ENCODE measurements at places on chromosomes 1 and 21. TPM values are rescaled to one million over a fixed set of nuclear protein-coding genes. Genes with fewer than 3 reads are reported as not detected.

DNA sequence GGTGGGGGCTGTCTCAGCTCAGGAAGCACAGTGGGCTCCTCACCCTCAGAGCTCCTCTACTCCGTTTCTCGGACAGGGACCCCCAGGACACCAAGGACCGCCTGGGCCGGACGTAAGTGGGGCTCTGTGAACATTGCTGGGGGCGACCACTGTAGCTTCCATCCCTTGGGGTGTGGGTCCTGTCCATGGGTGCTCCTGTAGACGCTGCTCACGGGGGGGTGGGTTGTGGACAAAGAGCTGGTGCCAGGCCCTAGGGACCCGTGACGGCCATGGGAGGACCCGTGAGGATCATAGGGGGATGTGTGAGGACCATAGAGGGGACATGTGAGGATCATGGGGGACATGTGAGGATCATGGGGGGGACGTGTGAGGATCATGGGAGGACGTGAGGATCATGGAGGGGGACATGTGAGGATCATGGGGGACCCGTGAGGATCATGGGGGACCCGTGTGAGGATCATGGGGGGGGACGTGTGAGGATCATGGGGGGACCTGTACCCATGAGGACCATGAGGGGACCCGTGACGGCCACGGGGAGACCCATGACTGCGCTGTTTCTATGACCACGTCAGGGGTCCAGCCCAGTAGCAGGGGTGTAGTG is 18.1 kb downstream of the COL6A1 start:
- DNase-seq = no peak

GRCh38 chr1:59678493-59679228 is 136.1 kb upstream of the HOOK1 start:
- no peak for DNase-seq

DNA sequence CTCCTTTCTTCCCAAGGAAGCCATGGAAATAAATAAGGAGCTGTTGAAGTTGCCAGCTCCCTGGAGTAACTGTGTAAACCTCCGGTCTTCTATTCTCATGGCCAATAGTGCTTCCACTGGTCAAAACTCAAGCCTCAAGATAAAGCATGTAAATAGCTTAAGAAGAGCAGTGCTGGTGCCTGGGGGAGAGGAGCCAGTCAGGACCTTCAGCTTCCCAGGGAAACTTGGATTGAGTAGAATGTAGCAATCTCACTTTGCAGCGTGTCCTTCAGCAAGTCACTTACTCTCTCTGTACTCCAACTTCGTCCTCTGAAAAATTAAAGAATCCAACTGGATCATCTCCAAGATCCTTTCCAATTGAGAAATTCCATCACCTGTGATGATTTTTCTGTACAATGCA is 44.7 kb downstream of the NAV1 start:
- no peak for DNase-seq

DNA sequence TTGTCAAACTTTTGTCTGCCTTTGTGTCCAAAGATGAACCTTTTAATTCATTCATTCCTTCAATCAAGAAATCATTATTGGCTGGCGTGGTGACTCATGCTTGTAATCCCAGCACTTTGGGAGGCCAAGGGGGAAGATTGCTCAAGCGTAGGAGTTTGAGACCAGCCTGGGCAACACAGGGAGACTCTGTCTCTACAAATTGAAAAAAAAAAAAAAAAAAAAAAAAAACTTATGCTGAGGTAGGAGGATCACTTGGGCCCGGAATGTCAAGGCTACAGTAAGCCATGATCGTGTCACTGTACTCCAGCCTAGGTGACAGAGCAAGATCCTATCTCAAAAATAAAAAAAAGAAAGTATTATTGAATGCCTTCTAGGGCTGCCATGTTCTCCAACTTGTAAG is 51.3 kb upstream of the CXADR start:
- DNase-seq = no peak

DNA sequence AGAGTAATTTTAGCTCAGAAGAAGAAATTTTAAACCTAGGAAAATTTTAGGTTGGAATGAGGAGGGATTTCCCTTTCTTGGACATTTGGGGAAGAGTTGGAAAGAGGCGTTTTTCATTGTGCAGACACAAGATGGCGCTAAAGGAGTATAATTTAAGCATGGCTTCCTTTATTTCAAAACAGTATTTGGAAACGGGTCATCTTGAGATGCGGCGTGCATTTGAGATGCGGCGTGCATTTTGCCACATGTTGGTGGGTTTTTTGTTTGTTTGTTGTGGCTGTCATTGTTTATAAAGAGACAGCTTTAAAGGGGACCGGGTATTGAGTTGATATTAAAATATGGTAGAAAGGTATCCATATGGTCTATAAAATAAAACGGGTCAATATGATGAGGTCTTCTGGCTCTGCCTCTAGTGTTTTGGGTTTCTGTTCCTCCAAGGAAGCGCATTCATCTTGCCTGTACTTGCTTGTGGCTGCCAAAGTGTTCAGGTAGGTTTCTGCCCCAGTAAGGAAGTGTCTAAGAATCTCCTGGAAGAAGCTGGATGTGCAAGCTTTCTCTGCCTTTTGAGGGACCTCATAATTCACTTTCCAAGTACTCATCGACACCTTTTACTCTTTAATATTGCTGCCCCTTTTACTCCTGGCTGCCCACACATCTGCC is 210.3 kb downstream of the SLC35F3 start:
- DNase-seq = peak; percentile 39

DNA sequence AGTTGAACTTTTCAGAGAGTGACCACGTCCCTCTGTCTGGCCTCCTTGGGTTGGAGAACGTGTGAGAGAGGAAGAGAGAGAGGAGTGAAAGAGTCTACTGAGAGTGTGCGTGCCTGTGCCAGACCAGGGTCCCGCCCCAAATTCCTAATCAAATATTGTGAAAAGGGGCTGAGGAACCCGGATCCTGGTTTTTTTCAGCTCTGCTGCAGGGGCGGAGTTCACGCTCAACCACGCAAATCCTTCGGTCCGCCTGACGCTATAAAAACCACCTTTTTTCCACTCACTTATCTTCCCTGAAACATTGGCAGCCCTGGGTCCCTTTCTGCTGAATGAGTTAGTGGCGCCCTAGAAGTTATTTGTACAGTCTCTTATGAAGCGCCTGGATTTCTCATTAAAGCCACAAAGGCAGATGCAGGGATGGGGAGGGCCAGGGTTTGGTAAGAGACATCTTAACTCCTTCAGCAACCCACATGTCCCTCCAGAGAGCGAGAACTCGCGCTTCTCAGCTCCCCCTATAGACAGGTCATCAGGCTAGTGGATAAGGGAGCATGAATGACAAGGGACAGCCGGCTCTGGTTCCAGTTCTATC is at the start of gene FMOD:
TSS of gene FMOD (minus strand) at position 86 of the 589 bp plus-strand sequence. CDS start 2,852 bp downstream, outside the sequence.
- no peak for DNase-seq

Gene ZNF648
- total RNA-seq = 0.77 TPM
